ENCODE measurements at places on chromosomes 13 and 19.

DNA sequence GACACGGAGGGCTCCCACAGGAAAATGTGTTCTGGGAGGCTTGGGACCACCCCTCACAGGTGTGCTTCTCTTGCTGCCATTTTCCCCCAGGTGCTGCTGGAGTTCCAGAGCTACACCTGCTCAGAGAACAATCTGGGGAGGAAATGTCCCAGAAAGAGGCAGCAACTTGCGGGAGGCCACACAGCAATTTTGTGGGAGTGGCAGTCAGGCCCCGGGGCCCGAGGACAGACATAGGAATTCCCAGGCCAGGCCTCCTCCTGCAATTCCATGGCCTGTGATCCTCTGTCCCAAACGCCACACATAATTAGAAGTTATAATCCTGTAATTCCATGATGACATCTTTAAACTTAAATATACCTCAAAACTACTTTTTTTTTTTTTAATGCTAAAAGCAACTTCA, 1.8 kb downstream of the RHPN2 start:
- DNase-seq, result no peak

GRCh38 chr13:38700051-38700450, 13.2 kb downstream of the FREM2 start:
- DNase-seq, result no peak

DNA sequence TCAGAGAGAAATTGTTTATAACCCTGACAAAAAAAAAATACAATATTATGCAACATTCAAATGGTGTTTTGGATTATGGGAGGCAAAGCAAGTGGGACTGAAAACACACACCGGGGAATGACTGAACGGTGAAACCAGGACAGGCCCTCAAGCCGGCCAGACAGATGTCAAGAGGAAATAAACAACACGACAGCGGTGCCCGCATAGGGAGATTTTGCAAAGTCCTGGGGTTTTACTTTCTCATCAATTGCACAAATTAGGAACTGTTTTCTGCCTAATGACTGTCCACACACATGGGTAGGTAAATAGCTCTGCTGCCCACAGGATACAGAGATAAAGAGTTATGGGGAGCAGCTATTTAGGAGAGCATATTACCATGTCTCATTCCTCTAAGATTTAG, 134.5 kb downstream of the IRS2 start:
- DNase-seq, result no peak

GRCh38 chr13:27339299-27339698, 68.7 kb downstream of the RASL11A start:
- no peak for DNase-seq

GRCh38 chr19:7799640-7800355, 30.2 kb upstream of the EVI5L start:
- peak; percentile 59 for DNase-seq

- no peak for DNase-seq
Measured at GRCh38 chr13:23618341-23618740, 48.1 kb downstream of the TNFRSF19 start.

DNA sequence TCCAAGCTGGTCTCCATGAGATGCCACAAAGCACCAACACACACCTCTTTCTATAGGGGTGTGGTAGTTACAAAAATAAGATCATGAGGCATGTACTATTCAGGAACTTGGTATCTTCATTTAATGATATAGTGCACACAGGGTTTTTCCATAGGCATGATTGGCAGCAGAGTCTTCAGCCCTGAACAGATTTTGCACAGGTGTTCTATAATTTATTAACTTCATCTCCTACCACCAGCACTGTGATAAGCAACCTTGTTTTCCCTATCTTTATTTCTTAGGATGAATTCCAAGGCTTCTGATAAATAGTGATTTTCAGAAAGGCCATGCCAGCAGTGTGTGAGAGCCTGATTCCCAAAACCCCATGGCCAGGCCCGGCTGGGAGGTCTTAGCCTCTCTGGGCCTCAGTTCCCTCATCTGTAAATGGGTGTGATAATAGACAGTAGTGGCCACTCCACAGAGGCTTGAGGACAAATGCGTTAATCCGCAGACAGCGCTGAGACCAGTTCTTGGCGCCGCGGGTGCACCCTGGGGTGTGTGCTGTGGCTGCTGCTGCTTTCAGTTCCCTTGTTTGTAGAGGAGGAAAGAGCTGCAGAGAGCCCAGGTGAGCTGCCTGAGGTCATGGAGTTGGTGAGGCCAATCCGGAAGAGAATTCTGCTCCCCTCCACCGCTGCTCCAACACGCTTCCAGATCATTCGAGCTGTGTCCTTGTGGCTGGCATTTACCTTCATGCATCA, 33.1 kb downstream of the DHRS12 start:
- DNase-seq, result no peak

DNA sequence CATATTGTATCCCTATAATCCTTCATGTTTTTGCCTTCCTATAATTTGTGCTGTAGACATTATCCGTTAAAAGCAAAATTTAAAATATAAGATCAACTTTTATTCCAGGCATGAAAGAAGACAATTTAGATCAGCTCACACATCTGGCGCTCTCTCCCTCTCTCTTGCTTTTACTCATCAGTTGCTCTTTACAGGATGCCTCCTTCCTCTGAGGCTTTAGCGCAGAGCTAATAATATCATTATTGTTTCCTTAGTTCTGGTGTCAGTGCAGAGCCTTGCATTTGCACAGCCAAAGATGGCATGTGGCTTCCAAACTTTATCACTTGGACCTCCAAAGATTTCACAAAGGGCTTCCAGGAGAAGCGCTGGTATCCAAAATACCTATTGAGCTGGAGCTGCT, 295.1 kb downstream of the FGF9 start:
- DNase-seq, result no peak

DNA sequence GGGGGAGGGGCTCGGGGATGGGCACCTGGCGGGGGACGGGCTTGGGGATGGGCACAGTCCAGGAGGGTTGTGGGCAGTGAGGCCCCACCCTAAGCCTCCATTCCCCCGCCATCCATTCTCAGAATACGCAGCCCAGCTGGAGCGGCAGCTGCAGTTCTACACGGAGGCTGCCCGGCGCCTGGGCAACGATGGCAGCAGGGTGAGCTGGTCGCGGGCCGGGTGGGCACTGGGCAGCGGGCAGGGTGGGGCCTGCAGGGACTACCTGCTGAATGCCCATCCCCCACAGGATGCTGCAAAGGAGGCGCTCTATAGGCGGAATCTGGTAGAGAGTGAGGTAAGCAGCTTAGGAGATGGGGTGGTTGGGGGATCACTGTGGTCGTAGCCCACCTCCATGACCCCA, 8.3 kb downstream of the PODNL1 start:
- no peak for DNase-seq

All from stimulated activated CD8-positive, alpha-beta memory T cell treated with anti-CD3 and anti-CD28 coated beads, Interleukin-12 subunit alpha, Interleukin-12 subunit beta, amount 100 ng/mL, for 1 hour (primary cell).